ENCODE measurements at places on chromosomes 13 and 19.

DNA sequence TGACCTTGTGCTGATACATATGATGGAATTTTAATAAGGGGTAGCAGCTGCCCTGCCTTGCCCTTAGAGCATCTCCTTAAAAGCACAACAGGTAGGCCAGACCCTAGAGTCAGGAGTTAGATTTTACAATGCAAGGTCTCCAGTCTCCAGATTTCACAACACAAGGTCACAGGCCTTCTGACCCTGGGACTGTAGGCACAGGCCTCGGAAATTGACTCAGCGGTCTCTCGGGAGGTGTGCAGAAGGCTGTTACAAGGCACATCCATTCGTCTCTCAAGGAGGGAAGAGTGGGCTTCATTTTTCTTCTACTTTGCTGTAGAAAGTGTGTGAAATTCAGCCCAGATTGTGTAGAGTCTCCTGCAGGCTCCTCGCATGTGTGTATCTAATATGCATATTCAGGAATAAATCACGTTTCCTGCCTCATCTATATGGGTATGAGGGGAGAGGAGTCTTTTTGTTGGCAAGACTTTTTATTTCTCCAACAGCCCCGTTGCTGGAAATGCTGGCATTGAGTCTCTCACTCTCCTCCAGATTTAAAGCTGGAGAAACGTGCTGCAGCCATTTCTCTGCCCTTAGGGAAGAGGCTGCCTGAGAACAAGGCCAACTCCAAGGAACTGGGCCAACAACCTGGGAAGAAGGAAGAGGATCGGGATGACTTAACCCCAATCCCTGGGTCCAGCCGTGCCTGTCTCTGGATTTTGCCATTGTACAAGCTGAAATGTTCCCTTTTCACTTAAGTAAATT lies 24.5 kb downstream of the UQCRFS1 start:
- DNase-seq, result no peak

DNA sequence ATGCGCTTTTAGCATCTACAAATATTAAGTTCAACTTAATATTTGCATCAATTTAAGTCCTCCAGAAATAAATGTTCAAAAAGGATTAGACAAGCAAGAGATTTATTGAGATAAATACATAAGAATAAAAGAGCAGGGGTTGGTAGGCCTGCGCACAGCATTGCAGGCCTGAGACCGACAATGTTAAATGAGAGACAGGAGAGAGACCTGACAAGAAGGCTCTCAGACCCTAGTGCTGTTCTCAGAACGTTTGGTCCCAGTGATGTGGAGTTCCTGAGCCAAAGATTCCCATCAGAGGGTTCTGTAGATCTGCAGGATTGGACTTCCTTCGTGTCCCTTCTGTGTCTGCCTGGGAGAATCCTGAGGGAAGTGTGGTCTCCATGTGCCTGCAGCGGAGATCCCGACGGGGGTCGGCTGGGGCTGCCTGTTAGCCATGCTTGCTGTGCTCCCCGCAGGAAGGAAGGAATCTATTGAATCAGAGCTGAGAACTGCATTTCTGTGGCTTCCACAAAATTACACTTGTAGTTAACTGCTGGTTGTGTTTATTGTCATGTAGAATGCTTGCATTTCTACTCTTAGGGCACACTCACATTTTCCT lies 369.9 kb upstream of the SLC10A2 start:
- no peak for DNase-seq

DNA sequence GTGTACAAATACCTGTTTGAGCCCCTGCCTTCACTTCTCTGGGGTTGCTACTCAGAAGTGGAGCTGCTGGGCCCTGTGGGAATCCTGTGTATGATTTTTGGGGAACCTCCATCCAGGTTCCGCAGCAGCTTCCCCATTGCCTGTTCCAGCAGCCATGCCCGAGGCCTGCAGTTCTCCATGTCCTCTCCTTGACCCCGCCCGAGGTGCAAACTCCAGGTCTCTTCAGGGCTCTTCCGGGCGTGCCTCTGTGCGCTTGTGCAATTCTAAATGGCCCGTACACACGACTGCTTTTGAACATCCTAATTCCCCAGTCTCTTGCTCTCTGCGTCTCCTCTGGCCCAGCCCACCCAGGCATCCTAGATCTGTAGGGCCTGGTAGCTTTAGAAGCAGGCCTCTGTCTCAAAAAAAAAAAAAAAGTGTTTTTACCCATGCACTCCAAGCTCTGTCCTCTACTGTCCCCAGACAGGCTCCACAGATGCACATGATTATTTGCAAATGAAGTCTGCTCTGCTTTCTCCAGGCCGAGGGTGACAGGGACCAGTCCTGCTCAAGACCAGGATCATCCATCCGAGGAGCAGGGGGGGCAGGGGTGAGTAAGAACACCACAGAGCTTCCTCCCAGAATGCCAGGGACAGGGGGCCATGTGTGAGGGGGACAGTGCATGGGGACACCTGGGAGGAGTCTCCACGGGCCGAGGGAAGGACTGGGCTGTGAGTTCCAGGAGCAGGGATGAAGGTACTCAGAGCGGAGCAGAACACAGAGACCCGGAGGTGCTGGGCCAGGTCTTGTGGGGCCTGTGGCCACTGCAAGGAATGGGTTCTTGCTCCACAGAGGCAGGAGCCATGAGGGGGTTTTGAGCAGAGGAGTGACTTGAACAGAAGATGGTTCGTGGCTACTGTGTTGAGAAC lies 51.7 kb downstream of the SLC7A9 start:
- DNase-seq, result no peak

DNA sequence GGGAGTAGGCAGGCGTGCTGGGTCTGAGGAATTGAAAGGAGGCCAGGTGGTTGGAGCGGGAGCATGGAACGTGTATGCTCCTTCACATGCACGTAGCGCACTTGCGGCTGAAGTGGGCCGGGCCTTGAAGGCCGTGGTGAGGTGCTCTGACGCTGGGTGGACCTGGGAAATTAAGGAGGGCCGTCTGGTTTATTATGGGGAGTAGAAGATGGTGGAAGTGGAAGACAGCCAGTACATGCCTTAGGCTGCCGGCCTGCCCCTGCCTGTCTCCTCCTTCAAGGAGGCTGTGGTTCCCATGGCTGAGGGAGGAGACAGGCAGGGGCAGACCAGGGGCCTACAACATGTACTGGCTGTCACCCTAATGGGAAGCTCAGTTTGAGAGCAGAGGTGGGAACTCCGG lies 23.9 kb downstream of the GATAD2A start:
- DNase-seq, result no peak

GRCh38 chr13:99376132-99376531 lies 68.9 kb upstream of the GPR183 start:
- no peak for DNase-seq
